ENCODE measurements at places on chromosomes 11 and 22. TPM values are rescaled to one million over a fixed set of nuclear protein-coding genes. Genes with fewer than 3 reads are reported as not detected.

Gene LRRC74B
- total RNA-seq, result not detected

Gene CDPF1
- 10.1 TPM for total RNA-seq

Gene TRMT112
- 124 TPM for total RNA-seq

Gene CRYBA4
- total RNA-seq, result not detected

Gene USP2
- not detected for total RNA-seq

Gene LMO1
- not detected for total RNA-seq

Gene ENTHD1
- not detected for total RNA-seq

Gene FBLN1
- 0.65 TPM for total RNA-seq

Gene MAFF
- 69.2 TPM for total RNA-seq

Gene IGSF9B
- 0.29 TPM for total RNA-seq

All from vein endothelial cell (primary cell).